ENCODE measurements at places on chromosomes 7 and 10.

- DNase-seq: no peak
Measured at GRCh38 chr10:60910543-60910942, 33.4 kb downstream of the RHOBTB1 start.

DNA sequence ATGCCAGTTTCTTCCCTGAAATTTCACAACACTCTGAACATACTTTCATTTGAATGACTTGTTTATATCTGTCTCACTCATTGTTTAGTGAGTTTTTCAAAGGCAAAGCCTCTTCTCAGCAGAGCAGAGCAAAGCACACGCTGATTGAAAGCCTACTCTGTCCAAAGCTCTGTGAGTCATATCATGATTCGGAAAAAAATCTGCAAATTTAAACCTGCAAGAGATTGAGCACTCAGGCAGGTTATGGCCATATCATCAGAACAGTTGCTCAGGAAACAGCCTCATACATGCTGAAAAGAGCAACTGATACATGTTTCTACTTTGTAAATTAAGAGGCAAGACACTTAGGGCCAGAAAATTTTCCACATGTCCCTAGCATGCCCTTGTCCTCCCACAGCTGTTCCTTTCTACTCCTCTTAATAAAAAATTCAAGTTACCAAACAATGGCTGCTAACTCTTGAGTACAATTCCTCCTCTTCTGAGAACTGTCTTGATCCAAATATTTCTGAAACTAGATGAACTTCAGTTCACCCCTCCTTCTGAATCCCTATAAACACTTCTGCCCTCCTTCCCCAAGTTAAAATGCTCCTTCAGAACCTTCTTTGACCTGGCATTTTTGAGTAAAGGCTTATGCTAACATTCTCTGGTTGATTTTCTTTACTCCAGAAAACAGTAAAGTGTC lies 140.6 kb upstream of the HPS1 start:
- DNase-seq: no peak

DNA sequence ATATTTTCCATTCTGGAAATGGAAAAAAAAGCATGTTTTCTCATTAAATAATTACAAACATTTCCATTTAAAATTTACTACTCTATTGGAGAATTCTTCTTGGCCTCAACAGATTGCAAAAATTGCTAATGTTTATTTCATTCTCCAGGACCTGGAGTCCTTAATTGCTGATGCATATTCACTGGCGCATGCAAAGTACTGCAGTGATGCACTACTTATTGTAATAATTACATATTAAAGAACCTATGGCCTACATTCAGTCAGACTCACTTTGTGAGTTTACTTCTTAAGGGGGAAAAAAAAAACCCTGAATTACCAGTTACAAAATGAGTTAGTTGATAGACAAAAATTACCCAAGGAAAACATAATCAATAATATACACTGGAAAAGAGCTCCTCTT lies 391.0 kb upstream of the LRRTM3 start:
- no peak for DNase-seq

DNA sequence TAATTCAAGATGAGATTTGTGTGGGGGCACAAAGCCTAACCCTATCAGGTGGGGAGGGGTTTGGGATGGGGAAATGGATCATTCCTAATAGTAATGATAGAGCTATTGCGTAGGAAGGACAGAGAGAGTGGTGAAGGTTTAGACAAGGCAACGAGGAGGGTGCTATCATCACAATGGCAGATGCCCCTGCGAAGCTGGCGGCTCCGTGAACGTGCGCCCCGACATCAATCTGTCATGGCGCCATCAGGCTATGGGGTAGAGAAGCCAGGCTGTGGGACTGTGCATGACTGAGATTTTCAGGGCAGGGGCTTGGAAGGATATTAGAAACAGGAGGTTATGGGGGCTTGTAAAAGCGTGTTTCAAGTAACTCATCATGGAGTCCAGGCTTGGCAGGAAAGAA lies 157.6 kb downstream of the ITGA8 start:
- DNase-seq: no peak

DNA sequence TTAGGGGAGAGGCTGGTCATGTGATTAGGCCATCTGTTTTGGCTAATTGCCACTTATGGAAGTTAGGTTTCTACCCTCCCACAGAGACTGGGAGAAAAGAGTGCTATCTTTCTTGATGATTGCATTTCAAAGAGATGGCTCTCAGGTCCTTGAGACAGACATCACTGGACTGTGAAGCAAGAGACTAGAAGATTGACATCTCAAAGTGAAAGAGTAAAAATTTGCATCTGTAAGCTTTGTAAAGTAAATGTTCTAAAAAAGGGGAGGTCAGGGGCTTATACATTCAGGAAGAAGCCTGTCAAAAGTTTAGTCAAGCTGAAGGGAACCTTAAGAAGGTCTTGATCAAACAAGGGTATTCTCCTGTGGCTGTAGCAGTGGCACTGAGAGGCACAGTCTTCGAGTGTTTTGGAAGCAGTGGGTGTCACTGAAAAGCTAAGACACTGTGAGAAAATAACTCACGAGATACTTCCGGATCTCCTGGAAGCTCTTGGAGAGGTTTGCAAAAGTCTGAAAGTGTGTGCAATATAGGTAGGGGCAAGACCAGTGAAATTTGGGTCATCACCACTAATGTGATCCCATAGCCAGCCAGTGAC lies 342.1 kb downstream of the PHF14 start:
- no peak for DNase-seq

GRCh38 chr7:30648744-30649540 lies 33.3 kb downstream of the CRHR2 start:
- no peak for DNase-seq
